ENCODE measurements at places on chromosomes 6 and 20.

GRCh38 chr20:34582911-34583310, 24.4 kb downstream of the MAP1LC3A start:
- DNase-seq = no peak

GRCh38 chr6:56526860-56527544, 115.7 kb downstream of the DST start:
- DNase-seq = no peak

GRCh38 chr6:42403831-42404230, 47.9 kb downstream of the TRERF1 start:
- DNase-seq = no peak

DNA sequence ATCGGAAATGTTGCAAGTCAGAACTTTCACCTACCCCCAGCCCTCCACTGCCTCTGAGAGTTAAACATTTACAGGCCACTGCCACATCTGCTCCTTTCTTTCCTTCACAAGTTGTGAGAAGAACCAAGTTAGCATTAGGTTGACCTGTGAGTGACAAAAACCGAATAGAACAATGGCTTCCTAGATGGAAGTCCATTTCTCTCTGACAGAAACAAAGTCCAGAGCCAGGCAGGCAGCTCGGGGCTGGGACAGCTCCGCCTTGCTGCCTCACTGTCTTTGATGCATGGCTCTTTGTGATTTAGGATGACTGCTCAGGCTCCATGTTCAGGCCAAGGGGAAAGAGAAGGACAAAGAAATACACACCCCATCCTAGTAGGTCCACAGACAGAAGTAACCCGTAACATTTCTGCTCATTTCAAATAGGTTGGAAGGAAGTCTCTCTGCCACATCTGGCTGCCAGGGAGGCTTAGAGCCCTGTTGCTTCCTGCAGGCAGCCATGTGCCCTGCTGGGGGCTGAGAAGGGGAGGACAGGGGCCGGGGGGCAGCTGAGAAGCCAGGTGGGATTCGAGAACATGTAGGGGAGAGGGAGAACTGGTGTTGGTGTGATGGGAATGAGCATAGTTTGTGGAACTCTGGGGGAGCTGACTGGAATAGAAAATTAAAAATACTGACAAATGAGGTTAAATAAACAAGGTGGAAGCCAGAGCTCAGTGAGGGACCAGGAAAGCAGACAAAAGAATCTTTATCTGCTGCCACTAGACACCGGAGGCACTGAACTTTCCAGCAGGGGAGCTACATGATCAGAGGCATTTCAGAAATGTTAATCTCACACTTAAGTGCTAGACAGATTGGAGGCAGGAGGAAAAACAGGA, 19.5 kb upstream of the IER3 start:
- DNase-seq = no peak

DNA sequence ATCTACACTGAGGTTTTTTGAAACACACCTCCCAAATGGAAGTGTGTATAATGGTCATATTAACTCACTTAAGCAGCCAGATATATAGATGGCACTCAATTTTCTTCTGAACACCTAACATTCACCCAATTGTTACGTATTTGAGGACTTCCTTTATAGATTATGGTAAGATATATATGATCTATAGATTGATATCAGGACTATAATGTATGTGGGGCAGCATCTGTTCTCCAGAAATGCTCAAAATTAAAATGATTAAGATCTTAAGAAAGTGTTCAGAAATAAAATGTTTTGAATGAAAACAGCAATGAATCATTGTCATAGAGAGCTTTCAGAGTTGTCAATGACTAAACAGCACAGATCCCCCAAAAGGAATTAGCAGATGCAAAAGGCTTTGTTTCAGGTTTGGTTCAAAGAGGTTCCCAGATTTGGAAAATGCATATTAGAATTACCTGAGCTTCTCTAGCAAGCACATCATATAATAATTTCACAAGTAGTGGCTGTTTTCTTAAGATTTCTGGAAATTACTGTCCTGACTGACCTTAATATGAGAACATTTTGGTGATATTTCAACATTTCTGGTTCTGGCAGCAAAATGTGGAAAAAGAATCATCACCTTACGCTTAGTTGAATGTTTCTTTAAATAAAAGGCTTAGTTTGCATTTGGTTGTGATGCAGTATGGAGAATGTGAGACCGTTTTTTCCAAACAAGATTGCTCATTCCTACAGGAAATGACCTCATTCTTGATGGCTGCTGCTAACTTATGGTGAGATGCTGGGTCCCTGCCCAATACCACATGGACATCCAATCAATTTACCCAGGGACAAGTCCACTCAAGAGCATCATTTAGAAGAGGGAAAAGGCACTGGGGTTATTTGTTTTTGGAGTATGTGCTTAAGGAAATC, 31.5 kb downstream of the TRAF3IP2 start:
- DNase-seq = no peak

GRCh38 chr20:51616060-51616459, 73.5 kb upstream of the NFATC2 start:
- no peak for DNase-seq

- no peak for DNase-seq
These were observed 163.0 kb downstream of the TBX18 start for GRCh38 chr6:84601366-84601765.

- no peak for DNase-seq
These were observed 425.3 kb upstream of the NOX3 start for GRCh38 chr6:155880900-155881299.

DNA sequence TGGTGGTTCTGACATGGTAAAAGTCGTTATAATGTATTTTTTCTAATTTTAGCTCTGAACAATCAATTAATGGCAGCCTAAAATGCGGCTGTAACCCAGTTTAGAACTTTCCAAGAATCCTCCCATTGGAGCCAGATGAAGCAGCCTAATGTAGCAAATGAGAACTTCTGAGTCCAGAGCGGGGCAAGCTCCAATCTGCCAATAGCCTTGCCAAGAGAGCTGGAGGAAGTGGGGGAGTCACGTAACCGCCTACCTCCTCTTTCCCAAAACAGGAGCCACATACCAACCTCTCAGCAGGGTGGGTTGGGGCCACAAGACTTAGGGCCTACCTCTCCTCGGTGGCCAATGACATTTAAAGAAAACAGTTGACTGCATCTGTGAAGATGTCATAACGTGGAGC, 230.6 kb downstream of the SOD2 start:
- no peak for DNase-seq

DNA sequence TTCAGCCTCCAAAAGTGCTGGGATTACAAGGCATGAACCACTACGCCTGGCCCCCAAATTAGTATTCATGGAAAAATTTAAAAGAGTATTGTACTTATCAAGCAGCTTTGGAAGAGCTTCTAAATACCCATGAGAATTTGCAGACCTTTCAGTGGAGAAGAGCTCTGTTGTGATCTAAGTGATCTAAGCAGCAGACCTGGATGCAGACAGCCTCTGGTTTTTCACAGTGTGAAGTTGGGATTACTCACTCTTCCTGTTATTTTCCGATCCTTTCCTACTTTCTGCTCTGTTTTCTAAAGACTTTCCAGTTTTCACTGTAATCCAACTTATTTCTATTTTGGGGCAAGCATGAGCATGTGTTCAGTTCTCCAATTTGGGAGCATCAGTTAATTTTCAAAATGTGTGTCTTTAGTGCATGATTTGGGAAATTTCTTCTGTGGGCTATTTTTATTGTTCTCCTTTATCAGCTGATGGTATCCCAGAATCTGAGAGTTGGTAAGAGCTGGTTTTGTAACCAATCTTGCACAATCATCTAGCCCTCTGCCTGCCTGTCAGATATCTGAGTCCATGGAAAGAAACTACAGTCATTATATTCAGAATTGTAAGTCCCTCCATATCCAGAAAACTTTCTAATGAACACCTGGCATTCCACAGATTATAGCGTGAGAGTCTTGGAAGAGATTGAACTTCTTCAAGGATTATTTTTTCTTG, 207.7 kb upstream of the DTNBP1 start:
- no peak for DNase-seq

- DNase-seq = no peak
These were observed 371.0 kb downstream of the EPHA7 start for GRCh38 chr6:93048381-93048780.

- no peak for DNase-seq
These were observed 20.5 kb downstream of the JPH2 start for GRCh38 chr20:44166477-44166876.

- no peak for DNase-seq
These were observed 400.2 kb downstream of the QKI start for GRCh38 chr6:163814494-163815364.

- DNase-seq = peak; percentile 29
These were observed 778 bp downstream of the PSMG4 start for GRCh38 chr6:3259491-3259958.

GRCh38 chr6:150766201-150766997, 99.1 kb upstream of the MTHFD1L start:
- peak; percentile 94 for DNase-seq

DNA sequence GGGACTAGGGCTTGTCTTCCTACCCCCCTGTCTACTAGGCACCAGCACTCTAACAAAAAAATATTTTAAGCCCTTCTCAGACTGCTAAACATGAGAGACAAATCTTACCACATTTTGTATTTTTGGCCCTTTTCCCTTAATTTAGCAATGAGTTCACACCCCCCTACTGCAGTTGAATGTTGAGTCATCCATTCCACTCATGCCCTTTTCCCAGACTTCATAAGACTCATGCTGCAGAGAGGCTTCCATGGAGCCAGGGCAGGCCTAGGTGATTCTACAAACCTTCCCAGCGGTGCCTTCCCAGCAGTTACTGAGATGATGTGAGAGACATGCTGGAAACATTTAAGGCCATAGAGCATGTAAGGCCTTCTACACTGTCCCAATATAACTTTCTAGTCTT, 53.9 kb downstream of the PXDC1 start:
- no peak for DNase-seq

DNA sequence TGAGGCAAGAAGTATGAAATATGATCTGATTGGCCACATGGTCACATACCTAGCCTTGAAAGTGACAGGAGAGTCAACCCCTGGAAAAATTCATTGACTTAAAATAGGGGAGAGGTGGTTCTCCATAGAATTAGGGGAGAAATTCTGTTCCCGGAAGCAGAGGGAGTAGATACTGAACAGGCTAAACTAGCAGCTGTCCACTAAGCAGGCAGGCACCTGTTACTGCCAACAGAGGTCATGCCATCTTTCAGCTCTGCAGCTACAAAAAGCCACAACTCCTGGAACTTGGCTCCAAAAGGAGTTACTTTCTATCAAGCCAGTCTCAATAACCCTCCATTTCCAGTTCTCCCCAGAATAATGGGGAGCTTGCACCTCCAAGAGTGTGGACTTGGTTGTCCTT, 352.5 kb downstream of the MAFB start:
- DNase-seq = no peak

DNA sequence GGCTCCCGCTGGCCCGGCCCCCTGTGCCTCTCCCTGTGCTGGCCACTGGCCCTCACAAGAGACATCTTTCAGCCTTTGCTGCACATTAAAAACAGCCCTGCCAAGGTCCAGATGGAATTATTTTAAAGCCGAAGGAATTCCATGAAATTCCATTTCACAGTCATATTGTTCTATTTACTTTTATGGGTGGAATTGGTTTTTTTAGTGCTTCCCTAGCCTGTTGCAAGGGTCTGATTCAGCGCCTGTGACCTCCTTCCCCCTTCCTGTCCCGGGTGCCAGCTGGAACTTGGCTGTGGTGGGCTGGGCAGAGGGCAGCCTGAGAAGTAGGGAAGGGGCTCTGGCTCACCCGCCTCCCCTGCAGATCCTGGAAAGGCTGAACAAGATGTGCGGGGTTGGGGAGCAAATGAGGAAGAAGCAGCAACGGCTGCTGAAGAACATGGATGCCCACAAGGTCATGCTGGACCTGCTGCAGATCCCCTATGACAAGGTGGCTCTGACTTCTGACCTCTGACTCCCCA, 34.3 kb downstream of the UQCC2 start:
- DNase-seq = no peak

DNA sequence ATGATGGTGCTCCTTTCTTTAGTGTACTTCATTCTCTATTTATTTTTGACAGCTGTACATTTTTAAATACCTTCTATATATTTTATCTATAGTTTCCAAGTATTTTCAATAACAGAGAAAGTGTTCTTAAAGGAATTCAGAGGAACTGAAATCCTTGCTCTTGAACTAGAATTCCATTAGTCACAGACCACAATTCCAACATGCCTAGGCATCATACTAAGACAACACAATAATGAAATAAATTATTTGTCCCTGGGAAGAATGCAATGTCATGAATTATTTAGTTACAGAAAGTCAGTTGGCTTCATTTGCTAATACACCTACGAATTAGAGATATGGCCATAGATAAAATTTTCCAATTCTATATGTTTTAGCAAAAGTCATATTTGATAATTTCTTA, 671.2 kb downstream of the EPHA7 start:
- DNase-seq = no peak

GRCh38 chr20:37256286-37256685, 5.3 kb downstream of the GHRH start:
- no peak for DNase-seq

GRCh38 chr6:148288541-148288940, 54.1 kb upstream of the SASH1 start:
- no peak for DNase-seq

- DNase-seq = no peak
These were observed 35.2 kb downstream of the JPH2 start for GRCh38 chr20:44151621-44152416.

DNA sequence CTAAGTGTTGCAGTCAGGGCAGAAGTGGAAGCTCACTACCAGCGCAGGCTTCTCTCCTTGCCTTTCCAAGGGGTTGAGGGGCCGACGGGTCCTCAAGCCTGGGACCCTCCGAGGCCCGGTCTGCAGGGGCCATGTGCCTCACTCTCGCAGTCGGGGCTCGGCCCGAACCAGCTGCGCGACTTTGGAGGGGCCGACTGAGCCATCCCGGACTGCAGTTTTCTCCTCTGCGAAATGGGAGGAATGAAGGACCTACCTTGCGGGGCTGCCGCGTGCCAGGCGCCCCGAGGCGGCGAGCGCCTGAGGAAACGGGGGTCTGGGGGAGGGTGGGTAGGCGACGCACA, 5.6 kb downstream of the LZTS3 start:
- no peak for DNase-seq

DNA sequence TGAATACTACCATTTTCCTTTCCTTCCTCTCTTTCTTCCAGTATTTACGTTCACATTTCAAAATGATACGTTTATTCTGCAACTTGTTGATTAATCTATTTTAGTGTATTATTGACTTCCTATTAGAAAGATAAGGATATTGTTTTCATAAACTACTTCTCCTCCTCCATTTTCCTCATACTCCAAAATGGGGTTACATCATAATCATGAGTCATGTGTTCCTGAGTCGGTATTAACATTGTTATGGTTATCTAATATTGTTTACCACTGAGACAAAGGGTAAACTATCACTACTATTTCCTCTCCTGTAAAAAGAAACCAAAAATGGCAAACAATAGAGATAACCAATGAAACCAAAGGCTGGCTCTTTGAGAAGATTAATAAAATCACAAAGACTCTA, 126.5 kb upstream of the CDYL start:
- no peak for DNase-seq

Data from NCI-H1105 treated with DMSO at 0.1 percent for 48 hours (cell line).